GDM1 (cell line): ENCODE measurements at places on chromosomes 4 and X.

DNA sequence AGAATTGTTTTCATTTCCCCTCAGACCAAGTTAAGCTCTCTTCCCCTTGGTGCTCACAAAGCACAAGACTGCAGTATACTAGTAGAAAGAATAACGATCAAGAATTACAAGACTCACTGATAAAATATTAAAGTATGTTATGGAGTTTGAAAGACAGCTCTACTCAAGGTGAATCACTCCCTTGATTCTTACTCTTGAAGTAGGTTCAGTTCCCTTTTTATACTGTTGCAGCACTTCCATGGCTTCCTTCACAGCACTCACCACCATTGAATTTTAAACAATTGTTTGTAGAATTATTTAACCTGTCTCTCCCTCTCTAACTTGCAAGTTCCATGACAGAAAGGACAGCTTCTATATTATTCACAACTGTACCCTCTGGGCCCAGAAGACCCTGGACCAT lies 42.2 kb downstream of the CASK start:
- DNase-seq = no peak

- DNase-seq = no peak
Observed at GRCh38 chrX:47649781-47650163, 591 bp downstream of the ELK1 start.

GRCh38 chr4:30717208-30718020 lies 2.8 kb upstream of the PCDH7 start:
- peak; percentile 42 for DNase-seq

DNA sequence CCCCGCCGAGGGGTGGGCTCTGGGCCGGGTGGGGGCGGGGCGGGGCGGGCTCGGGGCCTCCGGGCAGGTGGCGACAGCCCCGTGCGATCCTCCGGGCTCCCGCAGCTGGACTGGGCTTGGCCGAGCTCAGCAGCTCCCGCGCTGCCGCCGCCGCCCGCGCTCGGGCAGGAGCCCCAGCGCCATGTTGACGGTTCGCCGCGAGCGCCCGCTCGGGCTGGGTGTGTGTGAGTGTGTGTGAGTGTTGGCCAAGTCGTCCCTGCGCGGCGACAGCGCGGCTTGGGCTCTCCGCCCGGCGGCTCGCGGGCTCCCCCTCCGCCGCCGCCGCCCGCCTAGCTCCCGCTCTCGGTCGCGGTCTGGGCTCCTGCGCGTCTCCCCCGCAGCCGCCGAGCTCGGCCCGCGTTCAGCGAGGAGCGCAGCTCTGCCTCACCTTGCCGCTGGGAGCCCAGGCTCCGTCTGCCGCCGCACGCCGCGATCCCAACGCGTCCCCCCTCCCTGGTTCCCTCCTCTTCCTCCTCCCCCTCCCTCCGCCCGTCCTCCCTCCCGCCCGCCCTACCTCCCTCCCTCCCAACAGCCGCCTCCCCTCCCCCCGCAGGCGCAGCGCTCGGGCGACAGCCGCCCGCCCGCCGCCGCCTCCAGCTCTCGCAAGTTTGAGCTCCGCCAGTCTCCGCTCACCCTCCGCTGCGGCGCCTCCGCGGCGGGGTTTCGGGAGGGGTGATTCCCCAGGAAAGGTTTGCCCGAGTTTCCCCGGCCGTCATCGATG lies at the start of gene BCOR:
Gene BCOR (minus strand): TSS at position 455 of the 760 bp plus-strand sequence. CDS start 20,029 bp downstream, outside the sequence.
- peak; percentile 76 for DNase-seq

DNA sequence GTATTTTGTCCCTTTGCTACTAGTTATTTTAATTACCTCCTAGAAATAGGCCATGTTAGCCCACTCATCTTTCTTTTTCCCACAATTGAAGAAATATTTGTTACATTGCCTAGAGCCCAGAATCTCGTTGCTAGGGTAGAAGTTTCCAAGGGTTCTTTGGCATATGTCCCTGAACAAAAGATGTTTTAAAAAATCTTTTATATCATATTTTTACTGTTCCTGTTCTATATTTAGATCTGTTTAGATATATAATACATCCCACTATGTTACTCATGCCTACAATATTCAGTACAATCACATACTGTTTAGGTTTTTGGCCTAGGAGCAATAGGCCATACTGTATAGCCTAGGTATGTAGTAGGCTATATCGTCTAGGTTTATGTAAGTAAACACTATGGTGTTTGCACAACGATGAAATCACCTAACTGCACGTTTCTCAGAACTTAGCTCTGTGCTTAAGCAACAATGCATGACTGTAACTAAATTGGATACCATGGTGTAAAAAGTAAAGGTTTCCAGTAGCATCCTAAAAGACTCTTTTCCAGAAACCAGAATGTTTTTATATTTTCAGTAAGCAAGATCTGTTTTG lies 236.0 kb upstream of the SLIT2 start:
- DNase-seq = no peak

GRCh38 chrX:10327651-10328050 lies 170.9 kb downstream of the CLCN4 start:
- DNase-seq = no peak

- DNase-seq = no peak
Observed at GRCh38 chr4:138494931-138495330, 252.8 kb upstream of the SLC7A11 start.

DNA sequence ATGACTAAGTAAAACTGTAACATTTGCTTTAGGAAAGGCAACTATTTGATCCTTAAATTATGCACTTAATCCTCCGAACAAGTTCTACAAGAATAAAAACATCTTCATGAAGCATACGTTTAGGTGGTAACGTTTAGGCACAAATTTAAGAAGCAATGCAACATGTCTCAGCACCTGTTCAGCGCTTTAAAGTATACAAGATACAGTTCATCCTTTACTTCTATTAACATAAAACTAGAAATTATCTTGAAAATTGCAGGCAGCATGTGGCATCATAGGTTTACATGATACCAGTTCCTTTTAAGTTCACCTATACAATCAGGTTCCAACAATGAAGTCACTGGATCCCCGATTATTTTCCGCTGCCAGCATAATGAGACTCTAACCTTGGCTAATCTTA lies 1.5 kb downstream of the PLA2G12A start:
- DNase-seq = no peak

- DNase-seq = no peak
Observed at GRCh38 chr4:4709736-4710135, 149.7 kb upstream of the MSX1 start.

GRCh38 chr4:149466446-149466845 lies 349.2 kb downstream of the IQCM start:
- no peak for DNase-seq

GRCh38 chrX:107440187-107440586 lies 9.3 kb upstream of the FRMPD3 start:
- DNase-seq = no peak

DNA sequence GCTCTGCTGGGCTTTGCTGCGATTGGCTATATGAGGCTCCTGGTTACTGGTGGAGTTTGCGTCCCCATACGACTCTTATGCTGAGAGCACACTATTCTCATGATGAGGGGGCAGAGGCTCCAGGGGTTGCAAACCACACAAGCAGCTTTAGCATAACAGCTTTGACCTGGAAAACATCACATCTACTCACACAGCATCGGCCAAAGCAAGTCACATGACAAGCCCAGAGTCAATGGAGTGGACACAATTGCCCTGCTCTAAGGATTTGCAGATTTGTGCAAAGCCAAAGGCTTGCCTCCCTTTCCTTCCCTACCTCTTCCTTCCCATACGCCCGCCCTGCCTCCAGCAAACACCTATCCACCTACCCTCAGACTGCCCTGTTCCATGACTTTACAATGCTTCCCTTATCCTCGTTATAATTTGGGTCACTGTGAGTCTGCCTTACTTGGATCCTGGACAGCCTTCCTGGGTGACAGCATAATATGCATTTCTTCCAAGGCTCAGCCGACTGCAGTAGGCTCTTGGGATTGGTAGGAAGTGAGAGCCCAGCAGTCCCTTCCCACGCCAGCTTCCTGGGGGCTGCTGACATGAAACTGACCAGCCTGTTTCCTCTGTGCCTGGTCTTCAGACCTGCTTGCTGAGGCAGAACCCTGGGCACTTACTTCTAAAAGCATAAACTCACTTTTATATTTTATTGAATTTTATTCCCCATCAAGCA lies 208.2 kb upstream of the PSAPL1 start:
- no peak for DNase-seq

DNA sequence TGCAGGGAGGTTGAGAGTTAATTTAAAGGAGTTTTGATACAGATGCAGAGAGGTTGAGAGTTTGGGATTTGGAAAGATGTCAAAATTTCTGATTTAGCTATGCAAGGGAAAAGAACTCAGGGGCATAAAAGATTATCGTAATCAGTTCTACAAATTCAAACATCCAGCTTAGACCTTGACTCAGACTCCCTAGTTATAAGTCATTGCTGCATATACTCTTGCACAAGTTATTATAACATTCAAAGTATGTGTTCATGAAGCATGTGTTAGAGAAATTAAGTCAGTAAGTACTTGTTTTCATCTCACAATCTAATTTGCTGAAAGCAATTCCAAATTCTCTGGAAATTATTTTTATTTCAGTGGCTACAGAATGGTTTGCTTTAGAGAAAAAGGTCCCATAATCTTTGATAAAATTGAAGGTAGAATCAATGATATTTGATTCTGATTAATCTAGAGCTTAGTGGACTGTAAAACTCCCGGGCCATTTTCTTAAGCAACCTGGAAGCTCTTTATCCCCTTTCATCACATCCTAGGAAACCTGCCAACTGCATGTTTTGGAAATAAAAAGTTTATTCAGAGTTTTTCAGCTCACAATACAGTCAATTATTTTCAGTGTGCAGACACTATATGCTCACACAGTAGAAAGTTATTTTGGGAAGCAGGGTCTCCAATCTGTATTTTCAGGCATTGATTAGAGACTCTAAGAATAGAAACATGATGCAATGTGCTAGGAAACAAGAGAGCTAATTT lies 132.9 kb upstream of the SPANXC start:
- DNase-seq = no peak

DNA sequence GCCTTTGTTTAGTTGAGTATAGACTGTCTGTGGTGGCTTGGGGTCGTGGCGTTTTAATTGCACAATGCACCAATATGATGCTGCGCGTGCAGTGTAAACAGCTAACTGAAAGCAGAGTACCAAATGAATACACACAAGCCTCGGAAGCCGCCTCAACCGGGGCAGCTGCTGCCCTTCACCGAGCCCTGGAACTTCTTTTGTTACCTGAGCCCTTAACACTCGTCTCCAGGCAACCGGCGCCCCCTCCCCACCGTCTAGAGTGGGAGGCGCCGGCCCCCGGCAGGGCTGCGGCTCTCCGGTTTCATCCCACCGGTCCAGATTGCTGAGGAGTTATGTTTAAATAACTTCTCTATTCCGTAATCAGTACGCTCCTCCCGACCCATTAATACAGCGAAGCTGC lies 173.2 kb upstream of the TBL1X start:
- no peak for DNase-seq

DNA sequence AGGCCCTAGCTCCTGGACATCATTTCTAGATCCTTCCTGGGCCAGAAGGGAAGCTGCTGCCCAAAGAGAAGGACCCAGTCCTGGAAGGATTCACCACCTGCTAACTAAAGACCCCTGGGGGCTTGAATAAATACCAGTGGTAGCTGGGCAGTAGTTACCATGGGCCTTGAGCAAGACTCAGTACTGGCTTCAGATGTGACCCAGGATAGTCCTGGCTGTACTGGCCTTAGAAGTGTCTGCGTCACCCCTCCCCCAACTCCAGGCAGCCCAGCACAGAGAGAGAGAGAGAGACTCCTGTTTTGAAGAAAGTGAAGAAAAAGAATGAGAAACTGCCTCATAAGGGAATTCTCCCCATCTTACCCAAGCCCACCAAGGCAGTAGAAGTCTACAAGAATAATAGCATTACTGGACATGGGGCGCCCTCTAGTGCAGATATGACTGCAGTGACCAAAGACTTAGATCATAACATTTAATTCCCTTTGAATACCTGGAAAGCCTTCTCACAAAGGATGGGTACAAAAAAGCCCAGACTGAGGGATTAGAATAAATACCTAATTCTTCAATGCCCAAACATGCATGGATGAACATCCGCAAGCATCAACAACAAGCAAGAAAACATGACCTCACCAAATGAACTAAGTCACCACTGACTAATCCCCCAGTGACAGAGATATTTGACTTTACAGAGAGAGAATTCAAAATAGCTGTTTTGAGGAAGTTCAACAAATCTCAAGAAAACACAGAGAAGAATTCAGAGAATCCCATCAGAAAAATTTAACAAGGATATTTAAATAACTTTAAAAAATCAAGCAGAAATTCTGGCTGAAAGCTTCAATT lies 171.8 kb downstream of the HNRNPD start:
- DNase-seq = peak; percentile 40

GRCh38 chr4:24497221-24497620 lies 87.1 kb downstream of the DHX15 start:
- DNase-seq = no peak

DNA sequence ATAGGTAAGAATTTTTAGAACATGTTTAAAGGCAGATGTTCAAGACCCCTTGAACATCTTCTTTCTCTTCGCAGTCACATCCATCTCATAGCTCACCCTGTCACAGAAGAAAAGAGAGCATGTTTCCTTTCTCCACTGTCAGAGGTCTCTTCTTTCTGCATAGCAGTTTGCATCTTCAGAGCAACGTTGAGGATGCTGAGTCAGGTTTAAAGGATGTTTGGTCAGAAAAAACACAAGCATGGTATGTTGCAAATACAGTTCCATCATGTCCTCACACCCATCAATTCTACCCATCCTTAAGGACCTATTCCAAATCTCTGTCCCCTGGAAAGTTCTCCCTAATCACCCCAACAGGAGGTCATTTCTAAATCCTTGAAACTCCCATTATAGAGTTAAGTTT lies 84.8 kb downstream of the STOX2 start:
- no peak for DNase-seq

DNA sequence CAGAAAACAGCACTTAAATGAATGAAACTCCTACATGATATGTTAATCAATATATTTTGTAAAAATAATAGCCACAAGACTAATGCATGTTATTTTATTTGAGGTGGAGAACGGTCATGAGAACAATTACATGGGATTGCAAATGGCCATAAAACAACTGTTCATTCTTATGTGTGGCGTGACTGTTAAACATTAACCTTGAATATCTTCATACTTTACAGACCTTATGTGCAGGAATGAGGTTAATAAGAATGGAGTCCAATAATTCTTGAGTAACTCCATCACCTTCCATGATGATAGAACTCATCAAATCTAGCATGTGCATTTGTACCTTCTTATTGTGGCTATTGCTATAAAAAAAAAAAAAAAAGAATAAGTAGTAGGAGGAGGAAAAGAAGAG lies 55.3 kb downstream of the PDS5A start:
- no peak for DNase-seq

- no peak for DNase-seq
Observed at GRCh38 chrX:108165383-108166111, 74.0 kb downstream of the ATG4A start.

DNA sequence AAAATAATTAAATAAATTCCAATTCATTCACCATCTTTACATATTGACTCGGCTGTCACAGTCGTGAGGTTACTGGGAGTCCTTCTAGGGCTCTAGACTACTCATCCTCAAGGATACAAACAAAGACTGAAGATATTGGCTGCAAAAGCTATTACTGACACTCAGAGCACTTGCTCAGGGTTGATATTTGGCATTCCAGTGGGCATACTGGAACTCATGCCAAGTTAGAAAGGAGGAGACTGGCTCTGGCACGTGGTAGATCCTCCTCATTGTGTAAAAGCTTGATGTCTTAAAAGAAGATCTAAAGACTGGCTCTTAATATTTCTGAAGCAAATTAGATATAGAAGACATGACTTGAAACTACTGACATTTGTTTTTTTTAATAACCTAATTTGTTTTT lies 172.7 kb downstream of the GPM6A start:
- DNase-seq = no peak

- no peak for DNase-seq
Observed at GRCh38 chrX:139931646-139932072, 1.2 kb downstream of the ATP11C start.
